HCT116 (cell line): ENCODE measurements at places on chromosomes 3 and 15.
A peak's percentile ranks its signal among the peaks of the same experiment; 100 is the strongest.

- DNase-seq = no peak
Observed at GRCh38 chr3:64861684-64862083, 173.9 kb upstream of the ADAMTS9 start.

- peak; percentile 96 for DNase-seq
Observed at GRCh38 chr3:157159762-157160657, at the start of gene CCNL1. CCNL1 (minus strand) TSS chr3:157160147; CDS start chr3:157160094, 53 bp downstream.

- no peak for DNase-seq
Observed at GRCh38 chr3:133330065-133330464, 69.8 kb upstream of the BFSP2 start.

- DNase-seq = no peak
Observed at GRCh38 chr3:80643421-80643820, 875.6 kb upstream of the ROBO1 start.

DNA sequence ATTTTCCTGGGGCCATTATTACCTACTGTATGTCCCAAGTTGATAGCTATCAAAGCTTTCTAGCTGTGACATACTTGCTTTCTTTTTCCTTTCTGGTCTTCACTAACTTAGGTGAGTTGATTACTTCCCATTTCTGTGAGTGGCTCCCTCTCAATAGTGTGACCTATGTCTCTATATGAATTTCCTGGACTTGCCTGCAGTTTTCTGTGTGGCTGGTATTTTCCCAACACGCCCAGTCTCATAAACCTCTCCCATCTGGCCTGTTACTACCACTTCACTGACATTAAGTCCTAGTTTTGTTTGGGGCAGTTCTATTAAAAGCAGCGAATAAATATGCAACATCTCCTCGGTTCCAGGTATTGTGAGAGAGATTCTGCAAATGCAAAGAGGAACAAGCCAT lies 671.2 kb downstream of the SI start:
- DNase-seq = no peak

DNA sequence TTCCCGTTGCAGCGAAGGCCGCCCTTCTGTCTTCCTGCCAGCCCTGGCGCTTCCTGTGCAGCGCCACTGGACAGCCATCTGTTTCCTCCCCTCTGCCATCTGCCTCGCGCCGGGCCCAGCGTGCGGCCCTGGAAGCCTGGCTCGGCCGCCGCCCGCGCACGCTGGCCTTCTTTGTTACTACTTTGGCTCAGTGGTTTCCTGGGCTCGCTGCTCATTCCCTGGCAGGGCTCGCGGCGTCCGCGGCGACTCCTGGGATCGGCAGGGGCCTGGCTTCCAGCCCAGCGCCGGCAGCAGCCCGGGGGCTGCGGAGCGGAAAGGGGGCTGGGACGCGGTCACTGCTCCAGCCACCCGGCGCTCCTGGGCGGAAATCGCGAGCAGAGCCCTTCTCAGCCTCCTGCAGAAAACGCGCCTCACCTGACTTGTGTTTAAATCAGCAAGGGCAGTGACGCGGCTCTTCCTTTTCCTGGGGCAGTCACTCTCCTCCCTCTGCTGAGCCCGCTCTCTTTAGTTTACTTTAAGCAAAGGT lies 10.0 kb downstream of the CMTM7 start:
- DNase-seq = no peak

GRCh38 chr3:71232175-71232679 lies 351.3 kb downstream of the FOXP1 start:
- no peak for DNase-seq

- no peak for DNase-seq
Observed at GRCh38 chr3:81295906-81296577, 465.4 kb downstream of the GBE1 start.

GRCh38 chr15:59168536-59168935 lies 38.1 kb upstream of the LDHAL6B start:
- no peak for DNase-seq

DNA sequence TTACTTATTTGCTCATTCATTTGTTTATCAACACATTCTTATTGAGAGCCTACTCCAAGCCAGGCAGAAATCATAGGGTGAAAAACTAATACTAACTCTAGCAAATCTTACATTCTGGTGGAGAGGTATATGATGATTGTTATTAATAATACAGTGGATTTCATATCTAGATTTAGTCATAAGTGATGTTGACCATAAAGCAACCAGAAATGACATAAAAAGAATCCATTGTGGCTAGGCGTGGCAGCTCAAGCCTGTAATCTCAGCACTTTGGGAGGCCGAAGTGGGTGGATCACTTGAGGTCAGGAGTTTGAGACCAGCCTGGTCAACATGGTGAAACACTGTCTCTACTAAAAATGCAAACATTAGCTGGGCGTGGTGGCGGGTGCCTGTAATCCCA lies 26.2 kb upstream of the IL20RB start:
- no peak for DNase-seq

DNA sequence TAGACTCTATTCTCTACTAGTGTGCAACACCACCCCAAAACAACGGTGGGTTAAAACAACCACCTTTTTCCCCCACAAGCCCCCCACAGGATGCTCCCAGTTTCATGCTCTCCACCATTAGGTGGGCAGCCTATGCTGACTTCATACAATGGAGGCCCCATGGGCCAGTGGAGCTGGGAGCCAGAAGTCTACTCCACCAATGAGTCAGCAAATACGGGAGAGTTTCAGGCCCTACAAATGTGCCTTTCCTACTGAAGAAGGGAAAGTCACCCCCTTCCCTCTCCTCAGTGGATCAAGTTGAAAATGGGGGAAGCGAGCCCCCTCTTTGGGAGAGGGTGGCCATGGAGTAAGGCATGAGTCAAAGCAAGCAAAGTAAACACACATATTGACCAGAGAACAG lies 278.6 kb downstream of the NTRK3 start:
- no peak for DNase-seq

GRCh38 chr3:179806177-179806576 lies 153.3 kb downstream of the USP13 start:
- no peak for DNase-seq

- no peak for DNase-seq
Observed at GRCh38 chr3:138394686-138395085, 39.7 kb upstream of the ESYT3 start.

GRCh38 chr15:68599560-68600071 lies 20.8 kb downstream of the CORO2B start:
- no peak for DNase-seq

DNA sequence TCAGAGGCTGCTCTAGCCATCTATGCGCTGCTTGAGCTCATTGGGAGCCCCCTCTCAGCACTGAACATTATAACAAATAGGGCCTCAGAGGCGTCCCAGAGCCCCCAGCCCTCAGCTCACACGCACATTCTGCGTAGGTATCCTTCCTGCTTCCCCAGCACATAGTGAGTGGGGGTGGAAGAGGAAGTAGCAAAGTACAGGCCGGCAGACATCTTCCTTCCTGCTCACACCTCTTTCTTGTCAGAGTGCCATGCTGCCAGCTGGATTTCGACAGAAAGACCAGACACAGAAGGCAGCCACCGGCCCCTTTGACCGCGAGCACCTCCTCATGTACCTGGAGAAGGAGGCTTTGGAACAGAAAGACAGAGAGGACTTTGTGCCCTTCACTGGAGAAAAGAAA lies 16.6 kb downstream of the TMOD2 start:
- DNase-seq = no peak

- DNase-seq = no peak
Observed at GRCh38 chr3:52238193-52238760, 681 bp downstream of the TWF2 start.

GRCh38 chr3:59327376-59327808 lies 277.6 kb upstream of the CFAP20DC start:
- DNase-seq = no peak

GRCh38 chr3:183295211-183295610 lies 42.2 kb downstream of the B3GNT5 start:
- no peak for DNase-seq

GRCh38 chr3:88033079-88033478 lies 25.7 kb downstream of the CGGBP1 start:
- DNase-seq = no peak

DNA sequence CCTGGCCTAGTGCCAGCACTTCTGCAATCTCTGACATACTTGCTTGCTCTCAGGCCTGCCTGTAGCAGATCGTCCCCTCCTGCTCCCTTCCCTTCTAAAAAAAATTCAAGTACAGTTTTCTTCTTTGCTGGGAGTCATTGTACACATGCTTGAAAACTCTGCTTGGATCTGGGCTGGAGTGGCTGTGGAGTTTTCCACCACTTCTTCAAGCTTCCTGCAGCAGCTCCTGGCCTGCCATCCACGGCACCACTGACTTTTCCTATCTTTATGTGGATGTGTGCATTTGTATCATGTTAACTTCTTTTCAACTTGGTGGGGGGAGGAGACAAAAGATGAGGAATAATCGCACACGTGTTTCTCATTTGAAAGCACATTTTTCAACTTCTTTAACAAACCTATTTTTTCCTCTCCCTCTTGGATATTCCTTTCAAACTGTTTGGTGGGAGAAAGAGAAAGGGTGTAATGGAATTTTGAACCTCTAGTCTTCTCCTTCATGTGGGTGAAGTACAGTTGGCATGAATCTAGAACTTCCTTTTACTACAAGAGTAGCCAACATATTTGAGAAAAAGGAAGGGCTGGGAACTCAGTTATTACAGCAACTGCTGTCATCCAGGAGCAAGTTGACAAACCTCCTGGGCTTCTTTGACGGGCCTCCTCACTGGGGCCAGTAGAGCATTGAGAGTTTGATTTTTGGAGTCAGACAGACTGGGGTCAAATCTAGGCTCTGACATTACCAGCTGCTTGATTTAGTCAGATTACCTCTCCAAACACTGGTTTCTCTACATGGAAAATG lies 61.2 kb upstream of the LRTM1 start:
- no peak for DNase-seq

- no peak for DNase-seq
Observed at GRCh38 chr3:170765419-170766078, 104.4 kb downstream of the RPL22L1 start.

DNA sequence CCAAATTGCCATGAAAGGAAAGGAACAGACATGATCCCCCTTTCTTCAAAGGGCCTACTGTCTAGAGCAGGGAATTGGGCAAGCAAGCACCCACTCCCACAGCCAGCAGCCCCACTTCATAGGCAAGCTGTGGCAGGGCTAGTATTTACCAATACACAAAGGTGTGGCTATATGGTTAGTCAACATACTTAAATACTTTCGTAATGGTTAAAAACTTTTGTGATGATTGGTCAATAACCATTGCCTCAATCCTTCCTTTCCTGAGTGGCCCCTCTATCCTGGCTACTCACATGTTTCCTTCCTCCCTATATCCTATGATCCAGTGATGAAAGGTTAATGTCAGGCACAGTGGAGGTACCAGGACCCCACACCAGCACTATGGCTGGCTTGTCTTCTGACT lies 30.1 kb upstream of the ARL8B start:
- no peak for DNase-seq

DNA sequence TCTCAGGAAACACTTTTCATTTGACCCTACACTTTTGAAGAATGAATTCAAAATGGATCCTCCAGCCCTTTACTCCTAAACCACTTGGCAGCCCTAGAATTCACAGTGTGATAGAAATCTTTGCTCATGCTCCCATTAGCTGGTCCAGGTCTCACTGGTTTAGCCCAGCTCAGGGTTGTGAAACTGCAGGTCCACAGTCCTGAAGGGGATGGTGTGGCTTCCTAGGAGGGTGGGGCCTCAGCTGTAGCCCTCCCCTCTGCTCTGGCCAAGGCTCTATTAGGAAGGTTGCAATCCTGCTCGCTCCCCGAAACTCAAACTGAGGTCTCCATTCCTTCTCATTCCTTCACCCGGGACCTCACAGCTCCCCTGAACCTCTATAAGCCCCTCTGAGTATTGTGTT lies 21.6 kb upstream of the TICRR start:
- DNase-seq = no peak

- DNase-seq = no peak
Observed at GRCh38 chr15:101188637-101189408, 63.0 kb downstream of the CHSY1 start.

GRCh38 chr3:157369727-157370421 lies 66.8 kb upstream of the PTX3 start:
- DNase-seq = no peak

DNA sequence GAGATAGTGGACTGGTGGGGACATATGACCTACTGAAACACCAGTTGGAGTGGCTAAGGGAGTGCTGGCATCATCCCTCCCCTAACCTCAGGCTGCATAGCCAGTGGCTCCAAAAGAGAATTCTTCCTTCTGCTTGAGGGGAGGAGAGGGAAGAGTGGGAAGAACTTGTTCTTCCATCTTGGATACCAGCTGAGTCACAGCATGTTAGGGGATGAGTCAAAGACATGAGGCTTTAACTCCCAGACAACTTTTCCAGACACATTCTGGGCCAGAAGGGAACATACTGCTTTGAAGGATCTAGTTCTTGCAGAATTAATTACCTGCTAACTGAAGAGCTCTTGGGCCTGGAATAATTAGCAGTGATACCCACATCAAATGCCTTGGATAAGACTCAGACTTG lies 36.8 kb upstream of the PEX5L start:
- no peak for DNase-seq

GRCh38 chr3:188747489-188747888 lies 424.3 kb upstream of the TPRG1 start:
- no peak for DNase-seq

DNA sequence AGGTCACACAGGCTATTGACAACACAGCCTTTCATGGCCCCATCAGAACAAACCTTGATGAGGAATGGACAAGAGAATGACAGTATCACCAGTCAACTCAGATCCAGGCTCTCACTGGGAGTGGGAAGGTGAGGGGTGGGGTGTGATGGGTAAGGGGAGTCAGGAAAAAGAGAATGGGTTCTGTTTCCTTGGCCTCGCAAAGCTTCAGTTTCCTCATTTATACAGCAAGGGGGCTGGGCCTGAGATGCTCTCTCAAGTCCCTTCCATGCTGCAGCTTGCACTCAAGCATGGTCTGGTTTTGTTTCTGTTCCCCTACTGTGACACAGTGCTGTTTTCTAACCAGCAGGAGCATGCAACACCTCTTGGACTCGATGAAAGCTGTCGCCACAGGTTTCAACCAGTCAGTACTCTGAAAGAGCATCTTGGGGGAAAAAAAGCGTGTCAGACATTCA lies 65.7 kb upstream of the IL12A start:
- no peak for DNase-seq
